NCI-H146 (cell line): ENCODE measurements at places on chromosomes 2 and 18.

DNA sequence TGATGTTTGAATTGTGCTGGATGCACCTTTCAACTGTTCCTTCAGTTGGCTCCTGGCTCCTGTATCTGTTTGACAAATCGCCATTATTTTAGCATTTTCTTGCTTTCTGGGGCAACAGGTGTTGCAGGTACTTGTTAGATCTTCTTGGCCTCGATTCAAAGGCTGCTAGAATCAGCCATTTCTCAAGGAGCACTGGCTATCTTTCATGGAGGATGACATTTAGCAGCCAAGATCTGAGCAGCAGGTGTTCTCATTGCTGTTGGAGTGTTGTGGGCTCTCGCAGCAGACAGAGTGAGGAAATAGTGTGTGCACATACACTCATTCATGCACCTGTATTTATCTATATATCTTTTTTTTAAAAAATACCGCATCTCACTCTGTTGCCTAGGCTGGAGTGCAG lies 52.2 kb downstream of the INPP5D start:
- DNase-seq = no peak

GRCh38 chr2:216113572-216113971 lies 4.4 kb downstream of the XRCC5 start:
- DNase-seq = no peak

GRCh38 chr2:71860381-71860926 lies 287.2 kb downstream of the CYP26B1 start:
- DNase-seq = no peak

- DNase-seq = no peak
Observed at GRCh38 chr2:100820273-100820522, 259 bp downstream of the NPAS2 start.

DNA sequence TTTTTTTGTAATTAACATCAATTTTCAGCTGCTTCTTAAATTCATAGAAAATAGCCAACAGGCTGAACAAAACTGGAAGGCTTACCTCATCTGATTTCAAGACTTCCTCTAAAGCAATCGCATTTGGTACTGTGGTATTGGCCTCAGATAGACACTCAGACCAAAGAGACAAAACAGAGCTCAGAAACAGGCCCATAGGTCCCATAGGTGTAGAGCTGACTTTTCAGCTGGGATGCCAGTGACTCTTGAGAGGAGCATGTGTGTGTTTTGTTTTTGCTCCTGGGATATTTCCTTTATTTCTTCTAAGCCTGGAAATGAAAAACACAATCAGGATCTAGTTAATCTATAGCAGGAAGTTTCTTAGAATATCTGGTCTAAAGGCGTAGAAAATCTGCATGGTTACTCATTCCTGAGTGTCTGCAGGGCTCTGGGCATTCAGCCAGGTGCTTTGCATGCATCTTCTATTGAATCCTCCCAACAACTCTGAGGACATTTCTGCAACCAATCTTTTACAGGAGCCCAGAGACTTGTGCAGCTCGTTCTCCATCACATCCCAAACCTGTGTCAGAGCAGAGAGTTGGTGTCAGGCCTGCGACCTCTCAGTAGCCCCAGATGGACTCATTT lies 190.8 kb downstream of the RTP5 start:
- DNase-seq = no peak

GRCh38 chr2:203692031-203692710 lies 14.3 kb upstream of the CD28 start:
- no peak for DNase-seq

DNA sequence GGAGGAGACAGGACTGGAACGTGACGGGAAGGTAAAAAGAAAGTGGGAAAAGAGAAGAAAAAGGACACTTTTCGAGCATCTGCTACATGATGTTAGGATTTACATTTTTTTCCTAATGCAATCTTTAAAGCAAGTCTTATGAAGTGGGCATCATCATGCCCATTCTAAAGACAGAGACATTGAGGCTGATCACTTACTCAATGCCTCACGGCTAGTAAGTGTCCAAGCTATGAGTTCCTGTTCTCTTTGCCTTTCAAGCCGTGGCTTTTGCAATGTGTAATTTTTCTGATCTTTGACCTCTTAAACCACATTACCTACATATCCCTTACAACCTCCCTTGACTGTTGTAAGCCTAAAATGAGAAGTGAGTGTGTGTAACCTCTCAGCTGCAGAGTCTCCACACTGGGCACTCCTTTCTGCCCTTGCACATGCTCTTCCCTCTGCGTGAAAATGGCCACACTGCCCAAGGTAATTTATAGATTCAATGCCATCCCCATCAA lies 649.2 kb downstream of the RNF144A start:
- DNase-seq = no peak

- no peak for DNase-seq
Observed at GRCh38 chr2:232250246-232251175, 128.0 kb upstream of the ALPP start.
